ENCODE measurements at places on chromosomes 7 and 10.

DNA sequence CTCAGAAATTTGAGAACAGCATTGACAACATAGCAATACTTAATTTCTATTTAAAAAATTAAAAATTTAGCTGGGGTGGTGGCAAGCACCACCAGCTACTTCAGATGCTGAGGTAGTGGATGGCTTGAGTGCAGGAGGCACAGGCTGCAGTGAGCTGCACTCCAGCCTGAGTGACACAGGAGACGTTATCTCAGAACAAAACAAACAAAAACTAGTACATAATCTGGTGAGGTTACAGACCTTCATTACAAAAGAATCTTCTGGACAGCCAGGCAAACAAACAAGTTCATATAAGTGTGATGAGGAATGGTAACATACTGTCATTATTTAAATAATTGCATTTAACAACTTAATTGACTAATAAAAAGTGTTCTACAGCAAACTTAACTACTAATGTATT, 77.0 kb upstream of the OIT3 start:
- DNase-seq, result no peak

DNA sequence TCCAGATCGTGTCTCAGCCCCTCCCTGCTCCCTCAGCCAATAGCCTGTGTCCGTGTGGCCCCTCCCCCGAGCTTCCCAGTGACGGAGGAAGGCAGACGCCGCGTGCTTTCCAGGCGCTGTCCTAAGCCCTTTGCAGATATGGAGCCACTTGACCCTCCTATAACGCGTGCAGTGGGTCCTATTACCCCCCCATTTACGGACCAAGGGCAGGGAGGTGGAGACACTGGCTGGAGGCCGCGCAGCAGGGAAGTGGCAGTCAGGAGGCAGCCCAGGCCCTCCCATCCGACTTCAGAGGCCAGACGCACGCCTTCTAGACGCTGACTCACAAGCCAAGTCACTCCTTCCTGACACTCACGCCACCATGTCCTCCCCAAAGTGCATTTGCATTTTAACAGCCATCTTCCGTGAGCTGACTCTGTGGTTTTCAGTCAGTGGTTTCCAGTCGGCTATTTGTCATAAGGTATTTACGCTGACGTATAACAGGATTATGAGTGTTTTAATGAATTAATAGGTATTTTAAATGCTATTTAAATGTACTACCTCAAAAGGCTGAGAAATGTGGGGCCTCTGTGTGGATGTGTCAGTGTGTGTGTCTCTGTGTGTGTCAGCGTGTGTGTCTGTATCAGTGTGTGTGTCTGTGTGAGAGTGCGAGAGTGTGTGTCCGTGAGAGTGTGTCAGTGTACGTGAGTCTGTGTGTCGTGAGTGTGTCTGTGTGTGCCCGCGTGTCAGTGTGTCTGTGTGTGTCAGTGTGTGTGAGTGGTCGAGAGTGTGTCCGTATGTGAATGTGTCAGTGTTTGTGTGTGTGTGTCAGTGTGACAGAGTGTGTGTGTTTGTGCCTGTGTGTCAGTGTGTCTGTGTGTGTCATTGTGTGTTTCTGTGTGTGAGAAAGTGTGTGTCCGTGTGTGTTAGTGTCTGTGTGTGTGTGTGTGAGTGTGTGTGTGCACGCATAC, 92.0 kb upstream of the INSIG1 start:
- DNase-seq, result peak; percentile 54

GRCh38 chr7:114765331-114766040, 156.4 kb upstream of the MDFIC start:
- no peak for DNase-seq

- DNase-seq, result no peak
Measured at GRCh38 chr10:46552526-46553237, 3.8 kb downstream of the GPRIN2 start.

DNA sequence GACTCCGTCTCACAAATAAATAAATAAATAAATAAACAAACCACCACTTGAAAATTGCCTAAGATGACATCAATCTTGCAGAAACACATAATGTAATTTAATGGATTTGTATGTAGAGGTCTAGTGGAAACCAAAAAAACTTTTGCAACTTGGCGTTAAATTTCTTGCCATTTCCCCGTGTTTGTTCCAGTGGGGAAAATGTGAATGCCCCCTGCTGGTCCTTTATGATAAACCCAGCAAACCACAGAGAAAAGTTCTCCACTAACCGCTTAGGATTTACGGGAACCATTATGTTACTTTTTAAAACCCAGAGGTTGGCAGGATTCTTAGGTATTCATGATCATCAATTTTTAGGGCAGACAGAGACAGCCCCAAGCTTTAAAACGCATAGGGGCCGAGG, 32.5 kb downstream of the LAMB4 start:
- no peak for DNase-seq
